ENCODE measurements at places on chromosomes 3 and 15.

- DNase-seq, result no peak
Measured at GRCh38 chr15:99645951-99646350, 80.2 kb downstream of the MEF2A start.

- DNase-seq, result no peak
Measured at GRCh38 chr3:54121414-54122323, 683 bp upstream of the CACNA2D3 start.

DNA sequence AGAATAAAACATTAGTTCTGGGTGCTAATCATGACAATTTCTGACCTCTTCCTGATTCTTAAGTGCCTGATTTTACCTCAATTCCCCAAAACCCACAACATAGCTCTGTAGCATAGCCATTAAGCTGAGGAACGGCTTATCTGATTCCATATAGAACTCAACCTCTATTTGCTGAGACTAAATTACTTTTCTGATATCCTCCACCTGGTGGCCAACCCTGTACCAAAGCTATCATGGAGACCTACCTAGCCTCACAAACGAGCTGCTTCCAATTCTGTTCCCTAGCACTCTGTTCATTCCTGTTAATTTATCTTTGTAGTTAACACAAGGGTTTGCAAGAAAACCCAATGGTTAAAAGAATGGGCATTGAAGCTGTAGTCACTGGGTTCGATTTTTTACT lies 245.2 kb downstream of the PLOD2 start:
- no peak for DNase-seq

DNA sequence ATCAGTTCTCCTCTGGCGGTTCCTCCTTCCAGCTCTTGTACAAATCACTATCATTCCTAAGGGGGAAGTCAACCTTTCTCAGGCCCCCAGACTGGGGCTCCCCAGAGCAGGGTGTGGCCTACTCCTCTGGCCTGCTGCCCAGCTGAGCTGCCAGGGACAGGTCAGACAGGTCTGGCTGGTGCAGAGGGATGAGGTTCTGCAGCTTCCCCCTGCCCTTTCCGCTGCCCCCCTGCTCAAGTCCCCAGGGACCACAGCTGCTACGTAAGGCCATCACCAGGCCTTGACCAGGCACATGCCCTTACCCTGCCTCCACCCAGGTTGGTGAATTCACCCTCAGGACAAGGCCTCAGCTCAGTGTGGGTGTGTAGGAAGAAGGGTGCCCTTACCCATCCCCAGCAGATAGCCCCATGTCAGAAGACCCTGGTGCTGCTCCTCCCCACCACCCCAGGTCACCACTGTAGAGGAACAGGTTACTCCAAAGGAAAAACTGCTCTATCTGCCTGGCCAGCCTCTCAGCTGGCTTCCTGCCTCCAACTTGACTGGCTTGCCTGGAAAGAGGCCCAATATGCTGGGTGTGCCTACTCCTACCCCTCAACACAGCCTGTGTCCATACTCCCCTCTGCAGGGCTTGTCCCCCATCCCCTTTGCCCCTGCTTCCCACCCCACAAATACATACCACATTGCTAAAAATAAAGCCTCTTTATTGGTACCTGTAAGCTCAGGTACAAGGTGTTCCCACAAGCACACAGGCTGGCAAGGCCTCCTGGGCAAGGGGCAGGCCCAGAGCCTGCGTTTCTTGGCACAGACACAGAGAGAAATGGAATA lies 12.0 kb downstream of the CSRNP1 start:
- no peak for DNase-seq

DNA sequence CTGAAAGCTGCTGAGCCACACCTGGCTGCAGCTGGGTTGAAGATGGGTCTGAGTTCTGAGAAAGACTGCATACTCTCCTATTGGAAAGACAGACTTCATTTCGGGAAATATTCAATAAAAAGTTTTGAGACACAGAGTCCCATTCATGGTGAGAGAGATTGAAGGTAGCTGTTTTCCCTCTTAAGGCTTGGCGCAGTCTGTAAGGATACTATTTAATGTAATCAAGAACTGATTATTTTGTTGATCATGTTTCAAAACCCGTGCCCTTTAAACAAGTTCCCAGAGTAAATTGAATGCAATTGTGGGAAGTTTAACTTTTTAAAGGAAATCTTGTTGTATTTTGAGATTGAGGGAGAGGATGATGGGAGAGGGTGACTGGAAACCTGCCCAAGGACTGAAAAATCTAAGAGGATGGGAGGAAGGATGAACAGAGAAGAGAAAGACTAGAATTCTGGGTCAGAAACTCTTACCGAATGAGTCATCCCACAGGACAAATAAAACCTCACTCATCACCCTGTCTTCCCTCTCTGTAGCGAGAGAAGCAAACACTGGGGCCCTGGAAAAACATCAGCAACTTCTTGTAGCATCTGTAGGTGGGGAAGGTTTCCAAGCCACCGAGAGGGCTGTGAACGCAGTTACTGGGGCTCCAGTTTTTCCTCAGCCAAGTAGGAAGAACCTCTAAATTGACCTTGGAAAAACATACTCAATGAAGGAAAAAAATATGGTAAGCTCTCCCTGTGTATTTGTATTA lies 193.2 kb upstream of the TPRG1 start:
- no peak for DNase-seq

DNA sequence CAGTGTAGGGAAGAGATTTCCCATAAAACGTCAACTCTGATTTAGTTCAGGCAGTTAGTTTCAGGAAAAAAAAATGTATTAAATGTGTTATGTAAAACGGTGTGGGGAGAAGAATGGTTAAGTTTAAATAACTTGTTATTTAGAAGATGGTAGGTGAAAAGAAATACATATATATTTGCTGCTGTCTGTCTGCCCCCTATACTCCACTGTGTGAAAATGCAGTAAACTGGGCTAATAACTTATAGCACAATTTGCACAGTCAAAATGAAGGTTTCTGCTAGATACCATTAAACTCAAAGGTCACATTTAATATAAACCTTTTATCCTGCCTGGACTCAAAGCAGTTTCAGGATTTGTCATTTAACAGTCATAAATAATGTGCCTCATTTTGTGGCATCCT lies 515.0 kb downstream of the FGF12 start:
- DNase-seq, result no peak

GRCh38 chr15:54481819-54482218 lies 503.6 kb downstream of the UNC13C start:
- no peak for DNase-seq

DNA sequence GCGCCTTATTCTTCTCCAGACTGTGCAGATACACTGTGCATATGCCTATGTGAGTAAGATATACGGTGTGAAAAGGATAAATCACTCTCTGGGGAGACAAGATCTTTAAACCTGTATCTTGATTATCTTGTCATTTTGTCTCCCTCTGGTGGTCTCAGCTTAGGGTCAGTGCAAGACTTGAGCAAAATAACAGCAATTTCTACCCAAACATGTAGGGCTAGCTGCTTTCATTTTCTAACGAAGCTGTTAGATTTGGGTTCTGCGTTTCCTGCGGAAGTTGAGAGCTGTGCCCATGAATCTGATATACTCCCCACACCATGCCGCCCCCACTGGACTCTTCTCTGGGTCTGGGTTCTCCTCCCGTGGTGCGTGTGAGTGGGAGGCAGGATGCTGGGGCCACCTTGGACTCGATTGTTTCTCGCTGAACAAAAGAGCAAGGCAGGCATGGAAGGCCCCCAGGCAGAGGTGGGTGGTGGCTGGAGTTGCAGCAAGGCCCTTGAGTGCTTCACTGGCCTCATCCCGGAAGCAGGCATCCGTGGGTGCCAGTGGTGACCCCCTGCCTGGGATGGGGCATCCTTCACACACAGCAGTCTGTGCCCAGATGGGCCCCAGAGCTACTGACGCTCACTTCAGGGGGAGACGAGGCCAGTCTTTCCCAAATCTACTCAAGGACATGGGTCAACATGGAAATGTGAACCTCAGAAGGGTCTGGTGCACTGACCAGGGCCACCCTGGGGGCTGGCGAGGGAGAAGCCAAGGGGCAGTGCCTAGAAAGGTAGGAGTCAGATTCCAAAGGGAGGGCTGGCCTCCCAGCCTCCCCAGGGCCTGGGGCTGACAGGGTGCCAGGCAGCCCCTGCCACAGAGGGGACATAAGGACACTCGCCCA lies 179.6 kb downstream of the NSMCE3 start:
- no peak for DNase-seq

DNA sequence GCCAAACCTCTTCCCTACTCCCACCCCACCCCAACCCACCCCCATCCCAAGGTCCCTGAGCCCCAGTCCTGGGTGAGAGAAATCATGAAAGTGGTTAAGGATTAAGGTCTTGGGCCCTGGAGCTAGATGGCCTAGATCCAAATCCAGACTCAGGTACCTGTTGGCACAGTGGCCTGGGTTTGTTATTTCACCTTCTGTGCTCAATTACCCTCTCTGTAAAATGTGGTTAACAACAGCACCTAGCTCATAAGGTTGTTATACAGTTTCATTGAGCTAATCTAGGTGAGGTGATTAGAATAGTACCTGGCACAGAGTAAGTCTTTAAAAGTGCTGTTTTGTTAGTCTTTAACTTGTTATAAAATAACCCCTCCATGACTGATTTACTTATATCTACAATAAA lies 6.4 kb upstream of the SNUPN start:
- no peak for DNase-seq

DNA sequence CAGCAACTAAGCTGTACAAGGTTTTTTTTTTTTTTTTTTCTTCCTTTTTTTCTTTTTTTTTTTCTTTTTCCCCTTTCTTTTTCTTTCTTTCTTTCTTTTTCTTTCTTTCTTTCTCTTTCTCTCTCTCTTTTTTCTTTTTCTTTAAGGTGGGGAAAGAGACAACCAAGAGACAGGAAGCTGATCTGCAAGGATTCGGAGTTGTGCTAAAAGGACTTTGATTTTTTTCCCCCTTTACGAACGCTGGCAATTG lies 148 bp downstream of the RBMS3 start:
- no peak for DNase-seq

- DNase-seq, result no peak
Measured at GRCh38 chr15:100712226-100712625, 109.8 kb downstream of the ASB7 start.

DNA sequence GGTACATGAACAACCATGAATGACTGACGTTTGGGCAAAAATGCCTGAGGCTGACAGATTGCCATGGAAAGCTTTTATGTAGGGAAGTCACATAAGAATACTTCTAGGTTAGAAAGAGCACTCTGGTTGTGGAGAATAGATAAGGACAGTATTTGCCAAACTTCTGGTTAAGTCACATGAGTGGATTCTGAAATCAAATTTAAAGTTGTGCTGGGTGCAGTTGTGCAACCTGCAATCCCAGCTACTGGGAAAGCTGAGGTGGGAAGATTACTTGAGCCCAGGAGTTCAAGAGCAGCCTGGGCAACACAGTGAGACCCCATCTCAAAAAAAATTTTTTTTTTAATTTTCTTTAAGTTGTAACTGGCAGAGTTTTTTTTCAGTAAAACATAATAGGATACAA lies 7.2 kb upstream of the ZNF148 start:
- no peak for DNase-seq

DNA sequence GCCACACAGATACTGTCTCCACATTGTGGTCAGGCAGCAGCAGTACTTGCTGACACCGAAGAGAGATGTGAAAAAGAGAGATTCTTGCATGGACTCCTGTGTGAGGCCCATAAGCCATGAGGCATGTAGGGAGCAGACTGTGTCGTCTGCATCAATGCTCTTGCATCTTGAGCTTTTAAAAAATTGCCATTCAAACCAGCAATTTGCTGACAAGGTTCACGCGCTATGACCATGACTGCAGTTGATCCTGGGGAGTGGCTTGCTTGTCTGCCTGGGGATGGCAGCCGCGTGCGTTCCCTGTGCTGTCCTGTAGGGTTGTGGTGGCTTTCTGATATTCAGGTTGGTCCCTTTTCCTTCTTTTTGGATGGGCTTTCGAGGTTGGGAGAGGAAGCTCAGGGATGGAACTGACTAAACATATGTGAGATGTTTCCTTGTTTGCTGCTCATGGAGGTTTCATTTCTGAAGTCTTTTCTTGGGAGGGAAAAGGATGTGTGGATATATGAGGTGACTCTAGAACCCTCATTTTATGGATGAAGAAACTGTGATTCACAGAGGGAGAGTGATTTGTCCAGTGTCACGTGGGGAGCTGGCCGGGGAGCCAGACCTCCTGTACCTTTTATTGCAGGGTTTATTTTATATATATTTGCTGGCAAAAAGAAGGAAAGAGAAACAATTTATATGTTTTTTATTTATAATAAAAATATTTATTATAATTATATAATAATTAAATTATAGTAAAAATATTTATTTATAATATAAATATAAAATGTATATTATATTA lies 48.6 kb downstream of the LPP start:
- peak; percentile 37 for DNase-seq

DNA sequence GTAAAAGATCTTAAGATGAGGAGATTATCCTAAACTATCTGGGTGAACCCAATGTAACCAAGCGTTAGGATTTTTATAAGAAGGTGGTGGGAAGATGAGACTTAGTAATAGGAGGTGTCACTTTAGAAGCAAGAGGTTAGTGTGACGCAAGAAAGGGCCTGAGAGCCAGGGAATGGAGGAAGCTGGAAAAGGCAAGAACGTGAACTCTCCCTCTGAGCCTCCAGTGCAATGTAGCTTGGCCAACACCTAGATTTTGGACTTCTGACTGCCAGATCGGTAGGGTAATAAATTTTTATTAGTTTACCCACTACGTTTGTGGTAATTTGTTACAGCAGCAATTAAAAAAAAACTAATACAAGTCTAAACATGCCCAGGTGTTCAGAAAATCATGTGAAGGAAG lies 20.8 kb upstream of the CNTN6 start:
- no peak for DNase-seq

DNA sequence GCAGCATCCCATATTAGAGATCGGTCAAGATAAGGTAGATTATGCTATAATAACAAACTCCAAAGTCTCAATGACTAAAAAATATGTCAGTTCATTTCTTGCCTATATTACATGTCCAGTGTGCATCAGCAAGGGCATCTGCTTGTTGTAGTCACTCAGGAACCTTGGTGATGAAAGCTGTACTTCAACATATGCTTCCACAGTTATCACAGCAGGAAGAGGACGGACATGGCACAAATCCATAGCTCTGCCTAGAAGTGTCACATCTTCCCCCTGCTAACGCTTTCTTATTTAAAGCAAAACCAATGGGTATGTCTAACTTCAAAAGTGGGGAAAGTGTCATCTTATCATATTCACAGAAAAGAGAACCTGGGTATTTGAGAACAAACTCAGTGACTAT lies 20.0 kb upstream of the PIAS1 start:
- no peak for DNase-seq

- DNase-seq, result no peak
Measured at GRCh38 chr3:41092844-41093243, 106.5 kb upstream of the CTNNB1 start.

Data from T-helper 2 cell (primary cell).